ENCODE measurements at places on chromosomes 1 and 21.

DNA sequence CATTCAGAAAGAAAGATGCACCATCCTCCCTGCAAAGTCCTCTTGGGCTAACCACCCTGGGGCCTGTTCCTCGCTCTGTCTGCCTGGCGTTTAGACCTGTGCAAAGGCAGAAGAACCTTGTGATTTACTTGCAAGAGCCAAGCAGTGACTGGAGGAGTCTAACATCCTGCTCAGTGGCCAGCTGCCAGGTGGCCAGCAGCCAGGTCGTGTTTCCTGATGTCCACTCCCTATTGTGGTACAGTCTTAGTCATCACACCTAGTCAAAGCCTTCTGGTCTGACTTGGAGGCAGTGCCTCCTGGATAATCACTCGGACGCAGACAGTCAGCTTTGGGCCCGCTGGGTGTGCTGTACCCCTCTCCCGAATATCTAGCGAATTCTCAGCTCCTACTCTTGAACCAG is 118.1 kb downstream of the PGBD5 start:
- peak; percentile 96 for DNase-seq

DNA sequence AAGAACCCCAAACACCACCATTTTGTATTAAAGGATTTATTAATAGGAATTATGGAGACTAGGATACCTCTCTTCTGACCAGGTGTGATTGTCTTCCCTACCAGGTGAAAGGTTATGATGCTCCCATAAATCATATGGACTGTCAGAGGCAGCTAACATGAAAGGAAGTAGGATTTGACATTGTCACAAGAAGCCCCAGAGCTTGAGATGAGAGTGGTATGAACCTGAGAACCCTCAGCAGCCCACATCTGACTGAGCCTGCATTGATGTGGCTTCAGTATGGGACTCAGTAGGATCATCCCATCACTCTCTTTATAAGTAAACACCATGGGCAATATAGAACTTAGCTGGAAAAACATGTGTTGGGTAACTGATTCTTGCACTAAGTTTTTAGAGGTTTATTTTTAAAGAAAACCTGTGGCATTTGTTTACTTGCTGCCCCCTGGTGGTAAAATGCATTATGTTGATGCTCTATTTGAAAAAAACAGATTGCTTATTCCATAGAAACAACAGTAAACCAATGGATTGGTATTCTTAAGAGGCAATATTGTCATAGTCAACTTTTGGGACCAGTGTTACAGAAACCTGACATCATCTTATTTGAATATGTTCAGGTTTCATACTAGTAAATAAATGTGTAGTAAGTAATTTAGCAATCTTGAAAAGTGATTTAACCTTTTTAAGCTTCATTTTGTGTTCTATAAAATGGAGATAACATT is 16.6 kb upstream of the CACYBP start:
- DNase-seq, result peak; percentile 57

DNA sequence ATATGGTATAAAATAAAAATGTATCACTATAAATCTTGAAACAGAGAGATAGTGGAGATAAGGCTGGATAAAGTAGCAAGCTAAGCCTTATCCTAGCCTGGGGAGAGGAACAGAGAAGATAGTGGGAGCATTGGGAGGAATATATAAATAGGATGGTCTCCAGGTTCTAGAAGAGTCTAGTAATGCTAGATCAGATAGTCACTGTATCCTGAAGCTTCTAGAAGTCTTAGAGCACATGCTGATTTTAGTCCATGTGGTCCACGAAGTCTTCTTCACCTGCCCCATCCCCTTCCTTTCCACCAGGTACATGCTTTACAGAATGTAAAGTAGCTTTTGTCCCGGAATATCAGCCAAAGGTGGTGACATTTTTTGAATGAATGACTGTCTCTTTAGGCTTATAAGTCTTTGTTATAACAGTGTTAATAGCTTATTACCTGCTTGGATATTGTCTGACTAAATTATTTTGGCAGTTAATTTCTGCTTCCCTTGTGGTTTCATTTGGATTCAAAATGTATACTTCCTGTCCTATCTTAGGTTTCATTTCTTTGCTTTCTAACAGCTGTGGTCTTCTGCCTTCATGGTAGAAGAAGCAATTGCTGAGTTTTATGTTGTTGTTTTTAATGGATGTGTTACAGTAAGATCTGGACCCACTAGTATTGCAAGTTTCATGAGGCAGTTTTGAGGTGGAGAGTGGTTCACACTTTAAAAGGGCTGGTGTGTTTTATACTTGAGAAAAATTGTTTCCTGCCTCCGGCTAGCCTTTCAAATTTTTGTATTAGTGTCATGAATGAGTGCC is 5.9 kb downstream of the SMG7 start:
- DNase-seq, result no peak

GRCh38 chr21:43300496-43301408 is 126.2 kb downstream of the SIK1 start:
- no peak for DNase-seq

DNA sequence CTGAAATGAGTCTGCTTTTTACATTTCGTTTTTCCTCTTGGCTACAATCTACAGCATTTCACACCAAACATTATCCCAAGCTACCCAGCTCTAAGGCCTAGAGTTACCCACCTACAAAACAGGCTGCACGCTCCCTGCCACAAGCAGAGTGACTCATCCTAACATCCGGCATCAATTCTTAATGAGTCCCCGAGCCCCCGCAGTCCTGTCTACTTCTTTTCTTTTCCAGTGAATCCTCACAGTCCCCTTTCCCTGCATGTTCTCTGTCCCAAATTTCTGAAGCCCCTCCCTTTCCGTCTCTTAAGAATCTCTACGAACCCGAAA is 650 bp downstream of the PCNX2 start:
- peak; percentile 72 for DNase-seq

GRCh38 chr1:58762806-58763205 is 21.0 kb downstream of the JUN start:
- peak; percentile 77 for DNase-seq

- DNase-seq, result no peak
Observed at GRCh38 chr1:198597690-198598430, 41.0 kb upstream of the PTPRC start.

DNA sequence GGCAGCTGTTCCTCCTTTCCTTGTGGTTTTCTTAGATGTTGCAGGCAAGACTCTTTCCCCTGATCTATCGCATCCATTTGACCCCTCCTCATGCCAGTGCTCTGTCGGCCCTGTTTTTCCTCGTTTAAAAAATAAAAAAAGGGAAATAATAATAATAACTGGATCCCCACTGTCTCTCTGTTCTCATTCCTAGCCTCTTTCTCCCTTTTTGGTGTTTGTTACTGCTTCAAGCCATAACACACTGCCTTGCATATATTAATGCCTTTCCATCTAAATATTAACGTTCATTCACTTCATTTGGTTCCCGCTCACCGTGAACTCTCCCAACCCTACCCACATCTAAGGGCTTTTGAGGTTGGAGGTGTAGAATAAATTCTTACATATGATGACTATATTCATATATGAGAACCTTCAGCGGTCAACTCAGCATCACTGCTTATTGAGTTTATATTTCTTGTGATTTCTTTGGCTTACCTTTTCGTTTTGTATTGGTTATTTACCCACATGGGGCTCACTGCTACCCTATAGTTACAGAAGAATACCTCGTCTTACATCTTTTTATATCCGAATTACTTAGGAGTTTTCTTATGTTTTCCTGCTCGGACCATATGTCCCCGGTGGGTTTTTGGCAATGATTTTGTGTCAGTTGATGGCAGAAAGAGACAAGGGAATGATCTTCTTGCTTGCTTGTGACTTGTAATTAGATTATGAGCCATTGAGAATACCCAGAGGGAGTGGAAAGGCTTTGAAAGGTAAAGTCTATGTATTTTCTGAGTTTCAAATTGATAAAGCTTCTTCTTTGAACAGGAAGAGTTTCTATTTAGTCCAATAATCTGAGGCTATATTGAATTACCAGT is 805 bp downstream of the ATG4C start:
- peak; percentile 20 for DNase-seq

DNA sequence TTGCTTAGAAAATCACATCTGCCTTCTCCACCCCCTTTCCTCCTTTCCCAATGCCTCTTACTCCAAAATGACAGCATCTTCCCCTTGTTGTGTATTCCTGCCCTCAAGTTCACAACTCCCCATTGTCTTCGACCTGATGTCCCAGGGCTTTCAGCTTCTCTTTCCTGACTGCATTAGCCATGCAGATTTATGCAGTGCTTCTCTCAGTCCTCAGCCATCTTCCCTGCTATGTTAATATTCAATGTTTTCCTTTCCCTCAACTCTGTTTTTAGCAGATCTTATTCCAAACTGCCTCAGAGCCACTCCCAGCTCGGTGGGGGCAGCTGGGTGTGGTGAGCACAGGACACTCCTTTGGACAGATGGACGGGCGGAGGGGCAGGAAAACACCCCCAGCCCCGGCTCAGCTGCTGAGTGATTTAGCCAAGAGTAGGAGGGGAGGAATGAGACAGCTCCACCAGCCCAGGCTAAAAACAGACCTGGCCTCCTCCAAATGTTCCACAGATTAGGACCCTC is 71.0 kb downstream of the CD2 start:
- DNase-seq, result no peak

DNA sequence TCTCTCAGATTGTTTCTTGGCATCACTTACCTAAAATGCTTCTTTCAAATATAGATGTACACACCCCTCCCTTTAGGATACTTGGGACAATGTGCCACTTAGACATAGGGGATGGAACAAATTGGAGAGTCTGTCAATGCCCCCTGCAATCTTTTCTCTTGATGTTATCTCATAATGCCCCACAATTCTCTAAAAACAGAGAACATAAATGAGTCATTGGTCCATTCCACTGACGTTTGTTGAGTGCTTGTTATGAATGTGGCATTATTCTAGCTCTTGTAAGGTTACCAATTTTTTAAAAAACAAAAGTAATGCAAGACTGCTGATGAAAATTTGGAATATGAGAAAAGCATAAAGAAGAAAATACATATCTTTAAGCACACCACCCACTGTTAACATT is 5.6 kb upstream of the SMIM11 start:
- DNase-seq, result no peak

DNA sequence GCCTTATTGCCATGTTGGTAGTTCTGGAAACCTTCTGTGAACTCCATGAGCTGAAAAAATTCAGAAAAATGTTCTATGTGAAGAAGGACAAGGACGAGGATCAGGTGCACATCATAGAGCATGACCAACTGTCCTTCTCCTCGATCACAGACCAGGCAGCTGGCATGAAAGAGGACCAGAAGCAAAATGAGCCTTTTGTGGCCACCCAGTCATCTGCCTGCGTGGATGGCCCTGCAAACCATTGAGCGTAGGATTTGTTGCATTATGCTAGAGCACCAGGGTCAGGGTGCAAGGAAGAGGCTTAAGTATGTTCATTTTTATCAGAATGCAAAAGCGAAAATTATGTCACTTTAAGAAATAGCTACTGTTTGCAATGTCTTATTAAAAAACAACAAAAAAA is 57.4 kb downstream of the KCNK1 start:
- no peak for DNase-seq

- no peak for DNase-seq
Observed at GRCh38 chr1:59434336-59434735, 137.4 kb downstream of the FGGY start.

GRCh38 chr1:179251675-179252074 is 22.2 kb upstream of the ABL2 start:
- peak; percentile 59 for DNase-seq

DNA sequence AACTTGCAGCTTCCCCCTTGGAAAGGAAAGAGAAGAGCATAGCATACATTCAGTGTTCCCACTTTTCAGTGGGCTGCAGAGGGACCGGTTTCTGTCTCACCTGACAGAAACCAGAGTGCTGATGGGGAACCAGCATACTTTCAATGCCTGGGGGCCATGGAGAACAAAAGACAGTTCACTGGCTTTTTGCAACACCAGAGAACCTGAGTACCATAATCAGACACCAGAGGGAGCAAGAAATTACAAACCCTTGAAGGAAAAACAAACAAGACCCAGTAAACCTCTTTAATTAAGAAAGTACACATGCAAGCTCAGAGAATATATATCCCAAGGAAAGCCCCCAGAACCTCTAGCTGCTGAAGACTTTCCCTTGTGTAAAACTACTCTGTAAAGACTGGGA is 51.1 kb downstream of the CSMD2 start:
- DNase-seq, result peak; percentile 17

- DNase-seq, result no peak
Observed at GRCh38 chr1:76124196-76124595, 49.6 kb downstream of the ST6GALNAC3 start.

GRCh38 chr1:44685881-44686280 is 11.4 kb downstream of the ARMH1 start:
- DNase-seq, result no peak

- no peak for DNase-seq
Observed at GRCh38 chr1:166122873-166123466, 43.8 kb downstream of the FAM78B start.

- DNase-seq, result no peak
Observed at GRCh38 chr1:229161740-229162139, 109.2 kb upstream of the RAB4A start.

DNA sequence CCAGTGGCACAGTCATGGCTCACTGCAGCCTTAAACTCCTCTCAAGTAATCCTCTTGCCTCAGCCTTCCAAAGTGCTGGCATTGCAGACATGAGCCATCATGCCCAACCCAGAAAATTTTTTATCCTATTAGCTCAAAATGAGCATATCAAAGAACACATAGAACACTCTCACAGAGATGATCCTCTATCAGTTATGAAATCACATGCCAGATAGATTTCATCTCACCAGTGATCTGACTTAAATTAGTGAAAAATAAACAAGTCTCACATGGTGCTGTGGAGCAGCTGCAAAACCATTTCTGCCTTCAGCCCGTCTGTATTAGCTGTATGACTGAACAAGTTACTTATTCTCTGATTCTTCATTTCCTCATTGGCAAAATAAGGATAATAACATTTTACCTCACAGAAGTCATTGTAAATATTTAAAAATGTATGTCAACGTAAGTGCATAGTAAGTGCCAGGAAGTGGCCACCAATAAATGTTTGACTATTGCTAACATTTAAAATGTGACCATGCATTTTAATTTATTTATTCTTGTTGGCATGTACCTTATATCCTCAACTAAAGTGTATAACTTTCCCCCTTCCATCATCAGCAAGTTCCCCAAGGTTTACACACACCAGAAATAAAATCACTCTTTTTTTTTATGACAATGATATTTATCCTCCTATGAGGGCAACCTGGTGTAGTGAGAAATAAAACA is 29.0 kb upstream of the SLC19A2 start:
- peak; percentile 47 for DNase-seq

- DNase-seq, result peak; percentile 46
Observed at GRCh38 chr21:26918323-26919079, 48.4 kb downstream of the ADAMTS5 start.

GRCh38 chr1:117561551-117561950 is 44.3 kb upstream of the TENT5C start:
- no peak for DNase-seq

DNA sequence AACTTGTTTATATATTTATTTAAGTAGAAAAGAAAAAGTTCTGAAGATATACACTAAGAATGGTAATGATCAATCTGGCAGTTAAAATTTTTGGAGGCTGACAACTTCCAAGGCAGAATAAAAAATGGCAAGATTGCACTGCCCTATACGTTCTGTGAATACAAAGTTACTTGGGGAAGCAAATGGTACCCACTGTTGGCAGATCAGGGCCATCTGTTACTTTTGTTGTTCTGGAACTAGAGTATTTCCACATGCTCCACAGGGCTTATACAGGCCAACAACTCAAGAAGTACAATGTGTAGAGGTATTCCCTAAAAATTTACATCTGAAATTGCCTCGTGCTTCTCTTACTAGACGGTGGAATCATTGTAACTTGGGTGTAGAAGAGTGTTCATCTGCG is 53.2 kb downstream of the AHCTF1 start:
- DNase-seq, result no peak

GRCh38 chr1:194618101-194618500 is 1431.7 kb upstream of the B3GALT2 start:
- no peak for DNase-seq
